Urothelium cell line (cell line): ENCODE measurements at places on chromosomes 5 and 9.

DNA sequence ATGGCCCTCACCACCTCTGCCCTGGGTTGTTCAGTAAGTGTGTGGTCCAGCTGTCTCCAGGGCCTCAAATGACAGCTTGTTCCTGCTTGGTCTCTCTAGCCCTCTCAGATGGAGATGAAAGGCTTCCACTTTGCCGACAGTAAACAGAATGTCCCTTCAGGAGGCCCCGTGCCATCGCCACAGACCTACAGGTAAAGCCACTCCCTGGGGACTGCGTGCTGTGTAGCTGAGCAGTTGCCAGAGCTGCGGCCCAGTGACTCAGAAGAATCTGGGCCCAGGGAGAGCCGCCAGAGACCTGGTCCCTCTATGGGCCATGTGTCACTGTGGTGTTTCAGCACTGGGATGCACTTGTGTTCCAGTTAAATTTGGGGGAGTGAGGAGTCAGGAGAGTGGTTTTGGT, 10.6 kb upstream of the POMT1 start:
- no peak for DNase-seq

- no peak for DNase-seq
Measured at GRCh38 chr9:114319147-114319546, 3.8 kb upstream of the ORM1 start.

DNA sequence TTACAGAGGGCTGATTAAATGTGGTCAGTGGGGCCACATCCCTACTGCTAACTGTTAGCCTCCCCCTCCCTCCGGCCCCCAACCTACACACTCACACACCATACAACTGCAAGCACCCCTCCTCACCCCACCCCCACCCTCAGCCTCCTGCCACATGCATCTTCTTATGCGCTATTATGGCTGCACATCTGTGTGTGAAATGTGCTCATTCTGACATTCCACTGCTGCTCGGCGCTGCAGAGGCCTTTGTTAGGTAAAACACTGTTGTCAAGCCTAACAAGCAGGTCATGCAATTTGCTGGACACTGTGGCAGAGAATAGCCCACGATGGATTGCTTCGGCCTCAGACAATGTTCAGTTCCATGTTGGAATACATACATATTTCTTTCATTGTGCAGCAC, 173.6 kb downstream of the NR2F1-AS1 start:
- no peak for DNase-seq

DNA sequence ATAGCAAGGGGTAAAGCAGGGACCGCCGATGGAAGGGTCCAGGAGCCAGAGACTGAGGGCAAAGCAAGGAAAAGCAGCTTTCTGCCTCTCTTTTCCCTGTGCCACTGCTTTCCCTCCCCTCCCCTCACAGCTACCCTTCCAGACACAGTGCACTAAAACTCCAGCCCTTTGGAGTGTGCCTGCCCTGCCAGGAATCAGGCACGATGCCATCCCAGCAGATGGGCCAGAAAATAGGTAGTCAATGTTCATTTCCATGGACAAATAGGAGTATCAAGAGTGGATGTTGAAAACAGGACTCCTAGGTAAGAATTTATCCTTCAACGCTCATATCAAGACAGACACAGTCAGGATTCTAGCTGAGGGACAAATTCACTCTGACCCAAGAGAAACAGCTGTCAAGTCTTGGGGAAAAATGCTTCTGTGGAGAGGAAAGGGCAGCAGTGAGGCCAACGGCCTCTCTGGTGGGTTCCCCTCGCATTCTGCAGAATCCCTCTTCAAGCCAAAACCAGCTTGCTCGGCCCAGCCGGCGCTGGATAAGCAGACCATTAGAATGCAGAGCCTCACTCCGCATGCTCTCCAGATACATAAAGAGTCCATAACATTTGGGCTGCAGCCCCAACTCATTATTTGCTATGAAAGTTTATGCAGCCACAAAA, 138.0 kb downstream of the CAAP1 start:
- DNase-seq = no peak

DNA sequence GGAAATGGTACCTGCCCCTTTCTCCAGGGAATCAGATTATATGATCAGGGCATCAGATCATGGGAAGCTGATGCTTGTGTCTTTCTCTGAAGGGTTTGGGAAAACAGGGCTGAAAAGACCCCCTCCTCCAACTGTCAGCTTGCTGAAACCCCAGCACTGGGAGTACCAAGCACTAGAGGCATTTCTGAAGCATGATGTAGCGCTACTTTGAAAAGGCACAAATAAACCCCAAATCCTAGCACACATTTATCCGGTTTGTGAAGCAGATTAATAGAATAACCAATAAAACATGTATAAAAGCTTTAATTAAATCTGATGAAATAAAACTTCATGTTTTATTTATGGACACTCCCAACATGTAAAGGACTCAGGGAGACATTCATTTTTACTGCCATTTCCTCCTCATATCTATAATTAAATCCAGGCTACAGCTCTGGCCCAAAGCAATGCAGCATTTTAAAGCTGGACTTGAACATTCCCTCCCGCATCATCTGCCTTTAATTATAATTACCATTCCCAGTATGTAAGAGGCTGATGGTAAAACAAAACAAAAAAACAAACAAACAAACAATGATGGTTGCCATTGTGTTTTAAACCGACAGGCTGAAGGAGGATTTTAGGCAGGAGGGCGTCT, 298.2 kb upstream of the RFX3 start:
- no peak for DNase-seq

DNA sequence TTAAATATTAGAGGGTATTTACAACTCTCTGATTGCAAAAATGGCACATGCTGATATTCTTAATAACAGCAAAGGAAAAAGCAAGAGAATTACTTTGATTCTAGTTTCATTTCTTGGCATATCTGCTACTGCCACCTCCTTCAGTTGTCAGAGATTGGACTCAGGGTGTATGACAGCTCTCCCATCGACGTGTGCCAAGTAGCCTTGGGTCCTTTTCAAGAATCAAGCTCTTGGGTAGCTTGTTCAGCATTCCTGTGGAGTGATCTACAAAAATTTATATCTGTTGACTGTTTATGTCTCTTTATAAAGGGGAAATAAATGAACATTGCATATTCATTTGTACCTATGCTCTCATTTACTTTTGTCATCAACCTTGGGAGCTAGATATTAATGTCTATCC, 315.6 kb downstream of the PRR16 start:
- DNase-seq = no peak

DNA sequence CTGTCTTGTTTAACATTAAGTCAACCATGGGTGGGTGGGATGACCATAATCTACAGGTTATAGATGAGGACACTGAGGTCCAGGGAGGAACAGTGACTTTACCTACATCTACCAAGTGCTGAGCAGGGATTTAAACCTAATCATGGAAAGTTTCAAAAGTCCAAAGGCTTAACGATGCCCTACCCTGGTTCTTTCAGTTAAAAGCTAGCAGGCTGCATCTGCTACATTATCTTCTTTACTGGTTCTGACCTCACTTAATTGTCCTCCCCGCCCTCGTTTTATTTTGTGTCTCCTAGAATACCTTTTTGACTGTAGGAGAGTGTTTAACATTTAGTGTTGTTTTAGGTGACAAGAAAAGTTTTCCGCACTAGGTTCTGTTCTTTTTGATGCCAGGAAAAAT, 735.2 kb downstream of the TLR4 start:
- DNase-seq = no peak

DNA sequence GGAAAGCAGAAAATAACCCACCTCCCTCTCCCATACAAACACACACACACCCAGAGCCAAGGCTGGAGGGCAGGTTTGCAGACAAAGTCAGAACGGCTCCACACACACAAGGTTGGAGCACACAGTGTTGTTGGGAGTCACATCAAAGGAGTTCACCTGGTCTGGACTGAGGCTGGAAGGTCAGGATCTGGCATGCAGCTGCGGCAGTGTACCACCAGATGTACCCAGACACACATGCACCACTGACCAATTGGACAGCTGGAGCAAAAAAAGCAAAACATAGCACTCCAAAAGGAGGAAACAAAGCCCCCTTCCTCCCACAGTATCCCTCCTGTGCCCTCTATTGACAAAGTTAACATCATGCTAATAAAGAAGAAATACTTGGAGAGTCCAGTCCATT, 94.6 kb upstream of the KIF2A start:
- DNase-seq = no peak

- DNase-seq = no peak
Measured at GRCh38 chr9:35526087-35526801, 36.3 kb downstream of the RUSC2 start.

GRCh38 chr9:32413424-32413823, 29.0 kb downstream of the ACO1 start:
- DNase-seq = no peak
